H54 (cell line): ENCODE measurements at places on chromosomes 16 and 17.
A peak's percentile ranks its signal among the peaks of the same experiment; 100 is the strongest.

- DNase-seq = no peak
Observed at GRCh38 chr16:55703003-55704001, 47.5 kb downstream of the SLC6A2 start.

GRCh38 chr17:40903129-40903847, 18.2 kb upstream of the KRT20 start:
- DNase-seq = peak; percentile 51

- DNase-seq = no peak
Observed at GRCh38 chr17:60356940-60357339, 35.0 kb downstream of the USP32 start.

DNA sequence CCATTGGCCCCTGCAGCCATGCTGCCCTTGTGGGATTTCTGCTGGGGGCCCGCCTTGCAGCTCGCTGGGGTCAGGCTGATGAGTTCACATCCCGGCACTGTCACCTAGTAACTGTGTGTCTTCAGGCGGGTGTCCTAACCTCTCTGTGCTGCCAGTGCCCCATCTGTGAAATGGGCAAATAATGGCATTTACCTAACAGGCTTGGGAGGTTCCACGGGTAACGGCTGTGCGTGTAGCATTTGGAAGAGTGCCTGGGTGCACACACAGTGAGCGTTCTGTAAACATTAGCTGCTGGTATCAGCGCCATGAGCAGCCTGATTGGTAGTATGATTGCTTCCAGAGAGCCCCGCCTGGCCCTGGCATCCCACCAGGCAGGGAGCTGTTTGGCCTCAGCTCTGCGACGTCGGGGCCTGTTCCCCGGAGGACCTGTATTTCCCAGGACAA, 167.3 kb upstream of the GSE1 start:
- DNase-seq = no peak

DNA sequence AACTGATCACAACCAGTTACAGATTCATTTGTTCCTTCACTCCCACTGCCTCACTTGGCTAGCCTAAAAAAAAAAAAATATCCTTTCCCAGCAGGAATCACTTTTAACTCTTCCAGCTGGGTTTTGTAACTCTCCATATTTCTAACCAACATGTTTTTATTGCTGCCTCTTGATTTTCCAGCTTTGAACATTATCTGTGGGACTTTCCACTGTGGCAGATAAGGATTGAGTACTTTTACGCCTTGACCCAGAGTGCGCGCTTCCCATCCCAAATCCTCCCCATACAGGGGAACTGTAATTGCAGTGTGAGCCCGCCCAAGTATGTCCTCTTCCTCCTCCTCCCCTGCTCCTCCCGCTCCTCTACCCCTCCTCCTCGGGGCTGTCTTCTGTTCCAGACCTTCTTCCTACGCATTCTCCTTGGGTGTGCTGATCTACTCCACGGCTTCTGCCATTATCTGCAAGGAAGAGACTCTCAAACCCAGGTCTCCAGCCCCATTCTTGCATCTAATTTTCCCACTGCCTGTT, 43.4 kb downstream of the CYB5D2 start:
- DNase-seq = no peak

DNA sequence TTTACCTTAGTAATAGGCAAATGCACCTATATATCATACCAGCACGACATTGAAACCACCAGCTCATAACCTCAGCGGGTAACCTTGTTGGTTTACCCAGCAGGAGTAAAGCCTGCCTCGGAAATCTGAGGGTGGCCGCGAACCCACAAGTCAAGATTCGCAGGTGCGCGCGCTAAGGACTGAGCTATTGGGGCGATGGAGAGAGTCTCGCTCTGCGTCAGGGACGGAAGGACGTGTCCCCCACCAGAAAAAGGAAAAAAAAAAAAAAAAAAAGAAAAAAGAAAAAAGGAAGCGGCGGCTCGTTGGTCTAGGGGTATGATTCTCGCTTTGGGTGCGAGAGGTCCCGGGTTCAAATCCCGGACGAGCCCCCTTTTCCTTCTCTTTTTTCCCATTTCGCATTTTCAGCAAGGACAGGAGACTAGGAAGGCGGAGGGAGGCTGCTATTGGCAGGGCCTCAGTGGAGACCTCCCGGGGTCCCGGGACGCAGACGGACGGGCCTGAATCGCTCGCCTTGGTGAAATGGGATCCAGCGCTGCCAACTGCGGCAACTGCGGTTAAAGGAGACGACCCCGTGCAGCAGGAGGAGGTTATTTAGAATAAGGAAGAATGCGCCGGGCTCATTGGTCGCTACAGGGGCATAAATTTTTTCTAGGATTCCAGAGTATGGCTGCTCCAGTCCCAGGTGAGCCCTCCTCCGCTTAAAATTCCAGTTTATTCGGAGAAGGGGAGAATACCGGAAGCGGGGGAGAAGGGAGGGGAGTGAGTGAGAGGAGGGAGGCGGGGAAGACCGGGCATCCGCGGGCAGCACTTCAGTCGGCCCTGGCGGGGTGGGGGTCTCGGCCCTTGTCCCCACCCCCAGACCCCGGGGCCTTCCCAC, at the start of gene OR1F1:
Gene OR1F1 (plus strand): TSS at position 407 of the 877 bp plus-strand sequence.
- peak; percentile 44 for DNase-seq

DNA sequence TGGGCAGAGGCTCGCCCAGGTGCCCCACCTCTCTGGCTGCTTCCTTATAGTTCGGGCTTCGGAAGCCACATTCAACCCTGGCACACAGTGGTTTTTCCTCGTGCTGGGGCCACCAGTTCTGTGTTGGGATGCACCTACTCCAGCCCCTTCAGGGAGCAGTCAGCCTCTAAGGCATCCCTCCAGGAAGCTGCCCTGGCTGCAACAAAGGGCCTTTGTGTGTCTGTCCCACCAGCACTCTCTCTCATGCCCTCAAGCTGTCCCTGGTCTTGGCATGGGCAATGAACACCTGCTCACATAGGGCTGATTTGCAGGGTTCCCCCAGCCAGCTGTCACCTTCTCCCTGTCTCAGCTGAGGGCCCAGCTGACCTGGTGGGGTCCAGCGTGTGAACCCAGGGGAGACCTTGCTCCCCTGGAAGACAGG, 754 bp upstream of the NOXO1 start:
- peak; percentile 80 for DNase-seq

DNA sequence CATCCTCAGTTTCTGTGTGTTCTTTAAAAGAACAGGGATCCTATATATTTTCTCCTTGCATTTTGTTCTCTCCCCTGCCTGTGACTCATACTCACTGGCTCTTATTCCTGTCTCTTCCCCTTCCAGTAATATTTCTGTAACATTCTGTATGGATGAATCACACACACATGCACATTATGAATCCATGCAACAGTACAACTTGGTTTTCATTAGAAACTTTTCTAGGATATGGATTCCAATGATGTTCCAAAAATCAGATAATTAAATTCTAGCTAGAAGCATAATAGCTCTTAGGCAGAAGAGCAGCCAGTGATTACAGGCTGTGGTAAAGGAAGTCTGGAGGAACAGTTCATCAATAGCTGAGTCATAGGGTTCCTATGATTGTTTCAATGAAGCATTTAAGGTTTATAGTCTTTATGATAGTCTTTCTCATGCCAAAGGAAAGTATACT, 119.6 kb upstream of the PMFBP1 start:
- peak; percentile 37 for DNase-seq

DNA sequence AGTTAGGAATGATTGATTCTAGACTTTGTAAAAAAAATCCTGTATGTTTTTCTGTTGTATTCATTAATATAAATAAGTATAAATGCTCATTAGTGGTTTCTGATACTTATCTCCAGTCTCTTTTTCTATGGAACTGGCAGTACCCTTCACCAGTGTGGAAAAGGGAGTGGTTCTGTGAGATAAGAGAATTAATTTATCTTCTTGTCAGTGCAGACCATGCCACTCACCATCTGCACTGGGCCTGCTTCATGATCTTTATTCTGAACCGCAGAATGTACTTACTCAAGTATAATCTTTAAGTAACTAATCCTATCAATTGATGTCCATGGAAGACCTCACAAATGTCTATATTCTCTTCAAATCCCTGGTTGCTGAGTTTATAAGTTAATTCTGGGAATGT, 836.1 kb upstream of the CDH8 start:
- DNase-seq = no peak

GRCh38 chr16:57938936-57939871, 31.7 kb downstream of the CNGB1 start:
- peak; percentile 76 for DNase-seq

- DNase-seq = no peak
Observed at GRCh38 chr16:3520413-3520812, 19.6 kb downstream of the CLUAP1 start.

DNA sequence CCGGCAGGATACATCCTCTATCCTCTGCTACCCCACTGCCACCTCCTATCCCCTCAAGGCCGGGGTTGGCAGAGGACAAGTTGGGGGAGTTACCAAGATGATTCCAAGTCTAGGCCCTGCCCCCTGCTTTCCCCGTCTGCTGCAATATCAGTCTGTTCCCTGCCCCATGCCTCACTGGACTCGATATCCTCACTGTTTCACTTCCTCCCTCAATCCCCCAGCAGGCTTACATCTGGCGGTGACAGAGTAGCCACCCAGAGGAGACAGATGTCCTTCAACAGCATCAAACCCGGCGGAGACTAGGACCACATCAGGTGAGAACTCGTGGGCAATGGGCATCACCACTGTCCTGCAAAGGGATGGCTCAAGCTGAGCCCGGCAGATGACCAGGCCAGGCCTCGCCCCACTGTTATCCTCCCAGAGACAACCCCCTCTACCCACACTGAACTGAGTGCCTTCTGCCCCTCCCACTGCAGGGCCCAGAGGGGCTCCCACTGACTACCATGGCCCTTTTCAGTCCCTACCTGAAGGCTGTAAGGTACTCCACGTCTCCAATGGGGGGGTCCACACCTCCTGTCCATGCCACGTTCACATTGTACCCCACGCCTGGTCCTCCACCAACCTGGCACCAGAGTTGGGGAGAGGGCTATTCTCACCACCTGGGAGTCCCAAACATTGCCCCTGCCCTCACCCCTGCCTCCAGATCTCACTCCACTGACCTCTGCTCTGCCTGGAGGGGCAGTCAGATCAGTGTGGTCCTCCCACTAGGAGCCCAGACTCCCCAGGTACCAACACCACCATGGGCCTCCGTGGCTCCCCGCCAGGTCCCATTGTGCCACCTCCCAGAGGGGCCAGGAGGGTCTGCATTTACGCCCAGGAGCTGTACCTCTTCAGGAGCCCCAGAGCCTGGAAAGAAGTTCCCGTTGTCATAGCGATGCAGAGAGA, 9.6 kb downstream of the G6PC3 start:
- DNase-seq = no peak

DNA sequence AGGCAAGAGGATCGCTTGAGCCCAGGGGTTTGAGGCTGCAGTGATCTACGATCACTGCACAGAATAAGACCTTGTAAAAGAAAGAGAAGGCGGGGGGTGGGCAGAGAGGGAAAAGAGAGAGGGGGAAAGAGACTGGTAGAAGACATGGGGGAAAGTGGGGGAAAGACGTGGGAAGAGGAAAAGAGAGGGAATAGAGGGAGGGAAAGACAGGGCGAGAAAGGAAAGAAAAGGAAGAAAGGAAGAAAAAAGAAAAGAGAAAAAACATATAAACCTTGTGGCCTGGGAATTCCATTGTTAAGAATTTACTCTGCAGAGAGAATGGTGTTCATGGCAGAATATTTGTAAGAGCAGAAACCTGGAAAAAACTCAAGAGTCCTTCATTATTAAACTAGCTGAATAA, 120.4 kb downstream of the RMI2 start:
- DNase-seq = no peak

- DNase-seq = no peak
Observed at GRCh38 chr16:27860091-27860490, 203.4 kb downstream of the GSG1L start.

- DNase-seq = no peak
Observed at GRCh38 chr17:48283907-48284306, 146.1 kb downstream of the SKAP1 start.

GRCh38 chr16:65769055-65769465, 597.4 kb upstream of the CDH5 start:
- no peak for DNase-seq

DNA sequence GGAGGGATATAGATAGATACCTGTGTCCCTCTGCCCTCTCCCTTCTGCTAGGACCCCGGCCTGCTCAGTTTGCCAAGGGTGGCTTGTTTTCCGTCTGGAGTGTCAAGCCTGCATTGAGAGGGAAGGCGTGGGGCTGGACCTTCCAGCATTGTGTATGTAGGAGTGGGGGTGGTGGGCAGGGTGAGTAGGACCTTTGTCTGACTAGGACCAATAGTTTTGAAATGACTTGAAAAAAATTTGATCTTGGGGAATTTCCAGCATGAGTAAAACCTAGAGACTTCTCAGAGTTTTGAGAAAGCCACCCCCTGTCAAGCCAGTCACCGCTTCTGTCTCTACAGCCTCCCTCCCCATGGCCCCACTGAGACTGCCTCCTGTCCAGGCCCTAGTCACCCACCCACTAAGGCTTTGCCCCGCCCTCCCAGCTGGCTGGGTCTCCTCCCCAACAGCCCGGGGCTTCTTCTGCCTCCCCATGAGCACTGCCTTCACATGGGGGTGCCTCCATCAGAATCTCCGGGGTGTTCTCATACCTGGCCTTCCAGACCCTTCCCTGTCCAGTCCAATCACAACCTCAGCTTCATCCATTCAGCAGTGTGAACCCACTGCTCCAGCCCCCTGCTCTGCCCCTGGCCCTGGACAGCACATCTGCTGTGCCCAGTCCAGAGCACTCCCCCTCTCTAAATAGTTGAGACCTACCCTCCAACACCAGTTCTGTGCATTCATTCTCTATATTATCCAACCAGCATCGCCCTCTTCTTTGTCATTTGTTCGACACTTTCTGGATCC, 207.0 kb downstream of the MSI2 start:
- peak; percentile 91 for DNase-seq

DNA sequence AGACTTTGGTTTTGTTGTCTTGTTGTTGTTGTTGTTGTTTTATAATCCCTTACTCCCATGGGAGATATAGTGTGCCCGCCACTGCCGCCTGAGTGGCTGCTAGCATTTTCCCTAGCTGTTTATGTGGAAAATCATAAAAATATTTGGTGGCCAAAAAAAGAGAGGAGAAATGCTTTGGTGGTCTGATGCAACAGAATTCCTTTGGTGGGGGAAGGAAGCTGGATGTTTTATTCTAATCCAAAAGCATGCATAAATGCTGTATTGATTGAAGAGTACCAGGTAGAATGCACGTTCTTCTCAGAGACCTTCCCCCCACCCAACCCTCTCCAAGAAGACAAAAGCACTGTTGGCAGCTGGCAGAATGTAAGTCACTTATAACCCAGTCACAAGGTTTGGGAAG, 93.2 kb downstream of the C17orf67 start:
- DNase-seq = no peak

- DNase-seq = no peak
Observed at GRCh38 chr16:21190599-21190998, 20.8 kb downstream of the ZP2 start.

- no peak for DNase-seq
Observed at GRCh38 chr17:10984220-10984619, 146.3 kb upstream of the PIRT start.
